ENCODE measurements at places on chromosomes 16 and 17. TPM values are rescaled to one million over a fixed set of nuclear protein-coding genes. Genes with fewer than 3 reads are reported as not detected.

Gene ABI3
- total RNA-seq: 0.41 TPM

Gene TMEM235
- total RNA-seq: not detected

Gene PRKCB
- total RNA-seq: not detected

- DNase-seq: peak; percentile 80
Measured at GRCh38 chr16:87860553-87861299, 8.6 kb downstream of the SLC7A5 start.

DNA sequence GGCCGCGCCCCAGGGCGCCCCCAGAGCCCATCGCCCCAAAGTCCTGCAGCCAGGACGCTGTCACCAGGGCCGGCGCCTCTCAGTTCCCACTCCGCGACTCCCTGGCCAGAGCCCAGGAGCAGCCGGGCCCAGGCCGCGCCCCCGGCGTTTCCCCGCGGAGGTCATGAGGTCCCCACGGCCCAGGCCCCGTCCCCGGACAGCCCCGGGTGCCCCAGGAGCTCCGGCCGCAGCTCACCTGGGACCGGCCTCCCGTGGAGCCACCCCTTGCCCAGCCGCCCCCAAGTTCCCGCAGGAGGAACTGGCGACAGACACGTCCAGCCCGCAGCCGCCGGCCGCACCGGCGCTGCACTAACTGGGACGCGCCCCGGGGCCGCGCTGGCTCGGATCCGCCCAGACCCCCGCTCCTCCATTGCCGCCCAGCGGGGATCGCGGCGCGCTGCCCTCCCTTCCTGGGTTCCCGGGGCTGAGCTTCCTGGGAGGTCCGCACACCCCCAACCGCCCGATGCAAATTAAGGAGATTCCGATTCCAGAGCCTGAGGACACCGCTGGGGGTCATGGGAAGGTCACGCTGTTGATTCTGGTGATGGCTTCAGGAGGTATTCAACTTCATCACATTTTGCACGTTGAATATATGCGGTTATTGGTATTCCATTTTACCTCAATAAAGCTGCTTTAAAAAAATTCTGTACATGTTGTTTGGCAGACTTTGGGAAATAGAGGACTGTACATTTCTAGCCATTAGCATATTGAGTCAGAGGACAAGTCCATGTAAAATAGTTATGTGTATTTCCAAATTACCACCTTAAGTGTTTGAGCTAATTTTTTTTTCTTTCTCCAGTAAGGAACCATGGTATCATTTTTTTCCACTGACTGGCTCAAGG lies 9.9 kb downstream of the AHSP start:
- DNase-seq: no peak

Data from A172 (cell line).